ENCODE measurements at places on chromosomes 2 and 18. TPM values are rescaled to one million over a fixed set of nuclear protein-coding genes. Genes with fewer than 3 reads are reported as not detected.

DNA sequence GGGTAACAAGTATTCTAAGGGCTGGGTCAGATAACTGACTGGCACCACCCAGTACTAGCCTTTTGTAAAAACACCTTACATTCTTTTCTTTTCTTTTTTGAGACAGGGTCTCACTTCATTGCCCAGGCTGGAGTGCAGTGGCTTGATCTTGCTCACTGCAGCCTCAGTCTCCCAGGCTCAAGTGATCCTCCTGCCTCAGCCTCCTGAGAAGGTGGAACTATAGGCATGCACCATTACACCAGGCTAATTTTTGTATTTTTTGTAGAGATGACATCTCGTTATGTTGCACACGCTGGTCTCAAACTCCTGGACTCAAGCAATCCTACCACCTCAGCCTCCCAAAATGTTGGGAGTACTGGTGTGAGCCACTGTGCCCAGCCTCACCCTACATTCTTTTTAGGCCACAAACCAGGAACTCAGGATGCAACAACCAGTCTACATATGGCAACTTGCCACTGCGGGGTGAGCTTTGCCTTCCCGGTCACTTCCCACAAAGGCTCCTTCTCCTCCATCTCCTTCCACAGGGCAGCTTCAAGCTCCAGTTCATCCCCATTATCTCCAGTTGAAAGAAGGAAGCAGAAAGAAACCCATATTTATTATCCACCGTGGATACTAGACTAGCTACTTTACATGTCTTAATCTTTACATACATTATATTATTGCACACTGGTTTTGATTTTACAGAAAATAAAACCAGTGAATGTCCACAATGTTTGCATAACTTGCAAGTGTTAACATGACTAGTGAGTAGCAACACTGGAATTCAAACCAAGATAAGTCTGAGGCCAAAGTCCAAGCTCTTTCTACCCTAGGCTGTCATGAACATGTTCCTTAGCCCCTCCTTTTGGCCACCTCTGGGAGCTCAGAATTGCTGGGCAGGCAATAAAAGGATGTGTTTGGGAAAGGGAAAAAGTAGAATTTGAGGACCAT lies 23.7 kb upstream of the AP1S3 start:
- no peaks in the 10 kb centered on the region for H3K27me3 ChIP-seq
- H3K36me3 ChIP-seq, result no peaks in the 10 kb centered on the region
- DNase-seq, result no peak
- no peak overlapping the region for H3K27ac ChIP-seq

DNA sequence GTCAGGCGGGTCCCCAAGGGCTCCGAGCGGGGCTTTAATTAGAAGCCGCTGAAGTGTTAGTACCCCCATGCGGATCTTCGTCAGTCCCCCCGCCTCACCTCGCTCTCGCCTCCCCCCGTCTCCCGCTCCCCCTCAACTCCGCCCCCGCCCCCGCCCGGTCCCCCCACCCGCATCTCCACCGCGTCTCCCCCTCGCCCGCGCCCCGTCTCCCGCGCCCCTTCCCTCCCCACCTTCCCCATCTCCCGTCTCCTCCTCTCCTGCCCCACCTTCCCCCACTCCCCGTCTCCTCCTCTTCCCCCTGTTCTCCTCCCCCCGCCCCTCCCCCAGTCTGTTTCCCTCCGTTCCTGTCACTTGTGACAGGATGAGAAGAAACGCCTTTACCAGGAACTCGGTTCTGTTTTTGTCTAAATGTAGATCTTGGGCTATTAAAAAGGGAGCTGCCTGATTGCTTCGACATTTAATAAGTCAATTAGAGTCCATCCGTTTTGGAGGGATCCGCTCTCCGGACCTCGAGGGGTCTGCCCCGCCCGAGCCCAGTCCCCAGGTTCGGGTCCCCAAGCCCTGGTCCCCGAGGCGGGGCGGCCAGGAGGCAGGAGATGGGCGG lies 969 bp upstream of the ALKAL2 start:
- H3K4me3 ChIP-seq, result peak overlapping the region; percentile 61
- H3K36me3 ChIP-seq, result no peaks in the 10 kb centered on the region
- no peak for DNase-seq
- H3K4me1 ChIP-seq, result peaks cover 10% of the 10 kb centered on the region
- H3K27ac ChIP-seq, result peak overlapping the region; percentile 32
- H3K27me3 ChIP-seq, result peaks cover 6% of the 10 kb centered on the region

GRCh38 chr2:46769809-46770208 lies 145.8 kb downstream of the MCFD2 start:
- no peaks in the 10 kb centered on the region for H3K36me3 ChIP-seq
- no peaks in the 10 kb centered on the region for H3K27me3 ChIP-seq
- H3K4me3 ChIP-seq, result no peak overlapping the region
- no peak for DNase-seq
- no peak overlapping the region for H3K27ac ChIP-seq

DNA sequence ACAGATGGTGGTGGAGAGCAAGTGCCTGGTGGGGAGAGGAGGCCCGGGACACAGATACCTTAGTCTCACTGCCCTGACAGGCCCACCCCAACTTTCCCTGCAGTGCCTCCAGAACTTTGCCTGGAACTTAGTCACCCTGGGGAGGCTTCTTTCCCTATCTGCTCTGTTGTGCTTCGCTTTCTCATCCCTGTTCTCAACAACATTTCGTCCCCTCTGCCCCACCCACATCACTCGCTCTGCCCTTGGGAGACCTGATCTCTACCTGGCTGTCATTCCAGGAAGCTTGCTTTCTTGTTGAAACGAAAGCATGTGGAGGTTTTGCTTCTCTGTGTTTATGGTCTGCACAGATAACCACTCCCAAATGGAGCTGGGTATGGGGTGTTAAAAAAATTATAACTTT lies 93.8 kb downstream of the PRKCE start:
- no peaks in the 10 kb centered on the region for H3K36me3 ChIP-seq
- no peak overlapping the region for H3K4me3 ChIP-seq
- no peak for DNase-seq
- H3K27ac ChIP-seq, result peak overlapping the region; percentile 52
- no peaks in the 10 kb centered on the region for H3K27me3 ChIP-seq

DNA sequence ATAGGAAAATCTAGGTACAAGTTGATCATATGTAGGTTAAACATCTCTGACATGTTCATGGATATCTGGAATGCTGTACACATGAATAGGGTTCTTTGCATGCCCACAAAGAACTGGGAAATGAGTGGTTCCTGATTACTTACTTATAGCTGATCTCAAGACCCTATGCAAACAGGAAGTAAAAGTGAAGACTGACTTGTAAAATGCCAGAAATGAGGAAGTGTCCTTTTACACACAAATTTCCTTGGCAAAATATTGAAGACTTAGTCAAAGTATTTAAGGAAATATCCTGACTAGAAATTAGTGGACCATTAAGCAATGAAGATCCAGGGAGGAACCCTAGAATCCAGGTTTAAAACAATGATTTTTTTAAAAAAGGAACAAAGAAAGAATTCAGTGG lies 203.7 kb upstream of the DLGAP1 start:
- no peak overlapping the region for H3K4me3 ChIP-seq
- no peak overlapping the region for H3K27ac ChIP-seq
- H3K4me1 ChIP-seq, result no peaks in the 10 kb centered on the region
- H3K27me3 ChIP-seq, result no peaks in the 10 kb centered on the region
- no peaks in the 10 kb centered on the region for H3K36me3 ChIP-seq

DNA sequence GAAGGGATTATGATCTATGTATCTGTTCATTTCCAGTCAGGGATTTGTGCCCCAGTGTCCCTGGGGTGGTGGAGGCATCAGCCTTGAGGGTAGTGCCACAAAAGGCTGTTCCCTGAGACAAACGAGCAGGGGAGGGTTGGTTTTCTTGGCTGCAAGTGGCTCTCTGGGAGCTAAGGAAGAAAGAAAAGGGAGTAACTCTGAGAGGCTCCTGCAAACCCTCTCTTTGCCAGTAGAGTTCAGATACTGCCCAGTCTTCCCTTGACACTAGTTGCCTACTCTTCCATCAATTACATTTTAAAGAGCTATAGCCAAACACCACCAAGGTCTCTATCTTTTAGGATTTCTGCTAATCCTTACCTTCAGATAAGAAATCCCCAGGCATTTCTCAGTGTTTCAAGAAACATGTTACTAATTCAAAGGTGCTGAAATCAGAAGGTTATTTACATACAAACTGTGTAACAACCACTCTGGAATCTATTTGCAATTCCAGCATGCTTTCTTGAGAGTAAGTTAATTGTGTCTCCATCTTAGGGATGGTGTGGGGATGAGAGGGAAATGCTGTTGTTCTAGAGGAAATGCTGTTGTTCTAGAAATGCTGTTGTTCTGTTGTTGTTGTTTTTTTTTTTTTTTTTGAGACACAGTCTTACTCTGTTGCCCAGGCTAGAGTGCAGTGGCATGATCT lies 18.7 kb upstream of the KCTD1 start:
- no peak overlapping the region for H3K27ac ChIP-seq
- DNase-seq, result no peak
- no peaks in the 10 kb centered on the region for H3K36me3 ChIP-seq
- H3K27me3 ChIP-seq, result no peaks in the 10 kb centered on the region
- H3K4me3 ChIP-seq, result no peak overlapping the region

GRCh38 chr18:74382481-74383017 lies 66.9 kb downstream of the C18orf63 start:
- H3K36me3 ChIP-seq, result no peaks in the 10 kb centered on the region
- H3K27ac ChIP-seq, result no peak overlapping the region
- H3K27me3 ChIP-seq, result no peaks in the 10 kb centered on the region
- H3K4me3 ChIP-seq, result no peak overlapping the region
- DNase-seq, result no peak
- H3K4me1 ChIP-seq, result peaks cover 9% of the 10 kb centered on the region

- no peaks in the 10 kb centered on the region for H3K27me3 ChIP-seq
- no peaks in the 10 kb centered on the region for H3K36me3 ChIP-seq
- H3K4me1 ChIP-seq, result no peaks in the 10 kb centered on the region
- no peak overlapping the region for H3K27ac ChIP-seq
Measured at GRCh38 chr2:162196638-162197037, 44.6 kb upstream of the GCG start.

GRCh38 chr2:163077241-163077640 lies 238.7 kb upstream of the KCNH7 start:
- no peaks in the 10 kb centered on the region for H3K36me3 ChIP-seq
- DNase-seq, result no peak
- H3K4me1 ChIP-seq, result no peaks in the 10 kb centered on the region
- no peak overlapping the region for H3K27ac ChIP-seq
- H3K27me3 ChIP-seq, result no peaks in the 10 kb centered on the region
- H3K4me3 ChIP-seq, result no peak overlapping the region

GRCh38 chr2:157470321-157470720 lies 26.4 kb upstream of the CYTIP start:
- H3K27me3 ChIP-seq, result no peaks in the 10 kb centered on the region
- no peaks in the 10 kb centered on the region for H3K4me1 ChIP-seq
- H3K36me3 ChIP-seq, result no peaks in the 10 kb centered on the region

- H3K4me3 ChIP-seq, result no peak overlapping the region
- H3K27me3 ChIP-seq, result no peaks in the 10 kb centered on the region
Measured at GRCh38 chr18:62498616-62499262, 24.1 kb upstream of the ZCCHC2 start.

The OSR1 gene
- 21.3 TPM for total RNA-seq

The ICA1L gene
- 21.2 TPM for total RNA-seq

The NBAS gene
- 40.1 TPM for total RNA-seq

The STPG4 gene
- total RNA-seq, result 0.28 TPM

The ALPI gene
- total RNA-seq, result not detected

The GAD1 gene
- total RNA-seq, result 0.80 TPM
